ENCODE measurements at places on chromosomes 2 and 18.
A peak's percentile ranks its signal among the peaks of the same experiment; 100 is the strongest.

- no peak for DNase-seq
Measured at GRCh38 chr2:18597618-18598017, 8.2 kb upstream of the NT5C1B start.

- no peak for DNase-seq
Measured at GRCh38 chr2:216866515-216867095, 6.7 kb upstream of the TNP1 start.

- no peak for DNase-seq
Measured at GRCh38 chr2:1756456-1756855, 12.1 kb upstream of the PXDN start.

GRCh38 chr2:5250482-5250881 lies 441.7 kb upstream of the SOX11 start:
- peak; percentile 75 for DNase-seq

DNA sequence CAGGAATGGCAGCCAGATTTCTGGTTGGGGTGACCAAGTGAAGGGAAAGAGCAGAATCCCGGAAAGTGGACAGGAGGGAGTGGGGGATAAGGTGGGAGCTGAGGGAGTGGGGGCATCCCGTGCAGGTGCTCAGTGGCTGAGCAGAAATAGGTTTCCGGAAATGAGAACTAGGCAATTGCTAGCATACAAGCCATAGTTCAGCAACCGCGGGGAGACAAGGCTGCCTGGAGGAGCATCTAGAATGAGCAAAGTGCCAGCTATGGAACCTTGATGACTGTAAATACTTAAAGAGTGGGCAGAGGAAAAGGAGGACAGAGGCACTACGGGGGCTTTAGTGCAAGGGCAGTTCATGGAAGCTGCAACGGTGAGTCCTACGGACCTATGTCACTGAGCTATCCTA lies 220.2 kb downstream of the BCL11A start:
- DNase-seq = no peak

DNA sequence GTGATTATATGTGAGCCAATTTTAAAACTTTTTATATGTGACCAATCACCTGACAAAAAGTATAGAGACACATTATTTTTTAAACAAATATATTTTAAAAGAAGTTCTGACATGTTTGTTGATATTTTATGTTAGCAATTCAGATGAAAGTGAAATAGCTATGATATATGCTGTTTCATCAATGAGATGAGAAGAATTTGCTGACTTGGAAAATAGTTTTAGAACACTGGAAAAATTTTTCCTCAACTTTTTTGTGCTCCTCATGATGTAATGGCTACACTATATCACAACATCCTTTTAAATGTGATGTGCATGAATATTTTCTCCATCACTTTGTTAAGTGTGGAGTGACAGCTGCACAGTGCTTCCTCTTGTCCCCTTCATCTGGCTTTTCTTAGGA lies 434.0 kb downstream of the PLCL1 start:
- no peak for DNase-seq

DNA sequence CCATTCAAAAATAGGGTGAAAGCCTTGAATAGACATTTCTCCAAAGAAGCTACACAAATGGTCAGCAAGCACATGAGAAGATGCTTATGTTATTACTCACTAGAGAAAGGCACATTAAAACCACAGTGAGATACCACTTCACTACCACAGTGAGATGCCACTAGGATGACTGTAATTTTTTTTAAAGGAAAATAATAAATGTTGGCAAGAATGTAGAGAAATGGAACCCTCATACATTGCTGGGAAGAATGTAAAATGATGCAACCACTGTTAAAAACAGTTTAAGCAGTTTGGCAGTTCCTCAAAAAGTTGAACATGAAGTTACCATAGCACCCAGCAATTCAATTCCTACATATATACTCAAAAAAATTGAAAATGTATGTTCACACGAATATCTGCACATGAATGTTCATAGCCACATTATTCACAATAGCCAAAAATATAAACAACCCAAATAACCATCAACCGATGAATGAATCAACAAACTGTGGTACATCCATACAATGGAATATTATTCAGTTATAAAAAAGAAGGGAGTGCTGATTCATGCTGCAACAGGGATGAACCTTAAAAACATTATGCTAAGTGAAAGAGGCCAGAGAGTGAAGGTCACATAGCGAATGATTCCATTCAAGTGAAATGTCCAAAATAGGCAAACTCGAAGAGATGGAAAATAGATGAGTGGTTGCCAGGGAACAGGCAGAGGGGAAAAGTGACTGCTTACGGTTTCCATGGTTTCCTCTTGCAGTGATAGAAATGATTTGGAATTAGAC lies 156.2 kb upstream of the NDUFV2 start:
- DNase-seq = peak; percentile 65

DNA sequence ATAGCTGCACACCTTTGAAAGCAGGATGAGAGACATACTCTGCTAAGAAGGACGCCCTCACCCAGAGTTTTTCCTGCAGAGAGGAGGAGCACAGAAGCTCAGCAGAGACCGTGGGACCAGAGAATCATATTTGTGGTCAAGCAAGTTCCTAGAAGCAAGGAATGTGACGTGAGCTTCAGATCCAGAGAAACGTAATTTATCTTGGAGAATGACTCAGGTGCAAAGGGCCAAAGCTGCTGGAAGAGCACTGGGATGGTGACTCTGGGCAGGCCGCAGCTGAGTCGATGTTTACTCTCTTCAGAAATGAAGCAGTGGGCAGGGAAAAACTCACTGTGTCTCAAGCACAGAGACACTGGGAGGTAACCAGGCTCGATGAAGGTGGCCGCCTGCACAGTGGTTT lies 50.1 kb upstream of the IGFBP2 start:
- DNase-seq = no peak

DNA sequence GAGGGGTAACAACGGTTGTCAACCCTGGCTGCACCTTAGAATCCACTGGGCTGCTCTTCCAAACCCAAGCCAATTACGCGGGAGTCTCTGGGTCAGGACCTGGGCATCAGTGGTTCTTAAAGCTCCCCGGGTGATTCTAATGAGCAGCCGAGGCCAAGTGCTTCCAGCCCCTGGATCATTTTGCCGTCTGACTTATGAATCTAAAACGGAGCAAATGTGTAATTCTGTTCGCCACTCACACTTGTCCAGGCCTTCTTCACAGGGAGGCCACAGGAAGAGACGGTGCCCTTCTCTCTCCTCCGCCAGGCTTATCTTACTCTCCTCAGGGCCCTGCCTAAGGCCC lies 78.5 kb downstream of the MCFD2 start:
- no peak for DNase-seq

GRCh38 chr2:172276961-172277360 lies 150.4 kb upstream of the ITGA6 start:
- DNase-seq = no peak

DNA sequence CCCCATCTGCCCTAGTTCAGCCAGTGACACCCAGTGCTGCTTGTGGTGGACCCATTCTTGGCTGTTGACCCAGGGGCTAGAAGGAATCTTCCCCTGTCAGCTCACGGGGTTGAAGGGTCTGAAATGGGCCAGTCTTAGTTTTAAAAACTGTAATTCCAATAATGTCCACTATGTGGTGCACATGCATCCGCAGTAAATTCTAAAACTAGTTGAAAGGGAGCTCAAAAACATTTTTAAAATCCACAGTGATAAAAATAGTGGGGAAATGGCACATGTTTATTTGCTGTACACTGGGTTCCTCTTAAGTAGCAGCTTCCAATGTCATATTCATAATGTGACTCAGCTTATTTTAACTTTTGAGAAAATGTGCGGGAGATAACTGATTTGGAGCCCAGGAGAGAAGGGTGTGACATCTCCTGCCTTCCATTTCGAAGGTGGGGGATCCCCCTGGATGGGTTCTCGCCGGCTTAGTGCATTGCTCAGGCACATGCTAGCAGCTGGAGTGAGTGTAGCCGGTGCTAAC lies 32.8 kb downstream of the GRHL1 start:
- no peak for DNase-seq

GRCh38 chr2:110115291-110116032 lies at the start of gene MALL:
Gene MALL (minus strand): TSS chr2:110115822. CDS start chr2:110115792, 30 bp downstream.
- no peak for DNase-seq

- no peak for DNase-seq
Measured at GRCh38 chr18:62518460-62519375, 4.1 kb upstream of the ZCCHC2 start.

- no peak for DNase-seq
Measured at GRCh38 chr18:45412577-45412976, 202.7 kb upstream of the SLC14A2 start.

DNA sequence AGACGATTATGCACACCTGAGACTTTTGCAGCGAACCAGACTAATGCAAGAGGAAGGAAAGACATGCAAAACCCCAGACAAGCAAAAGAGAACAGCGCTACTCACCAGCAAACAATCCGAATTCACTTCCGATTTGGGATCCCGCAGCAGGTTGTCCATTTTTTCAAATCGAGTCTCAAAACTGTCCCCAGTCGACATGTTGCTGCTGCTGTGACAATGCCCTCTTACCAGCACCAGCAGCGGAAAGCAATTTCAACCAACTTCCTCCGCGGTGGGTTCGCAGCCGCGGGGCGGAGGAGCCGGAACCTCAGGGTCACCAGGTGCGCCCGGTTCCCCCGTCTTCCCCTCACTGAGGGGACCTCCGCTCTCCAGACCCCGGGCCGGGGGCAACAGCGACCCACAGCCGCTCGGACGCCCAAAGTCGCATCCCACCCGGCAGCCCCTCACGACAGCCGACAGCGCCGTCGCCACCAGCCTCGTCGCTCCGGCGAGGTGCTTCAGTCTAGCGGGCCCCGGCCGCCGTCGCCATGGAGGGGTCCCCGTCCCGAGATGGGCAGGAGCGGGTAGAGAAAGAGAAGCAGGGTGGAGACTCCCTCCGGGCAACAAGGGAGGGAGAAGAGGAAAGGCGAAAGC lies 784 bp downstream of the ROCK1 start:
- no peak for DNase-seq

- DNase-seq = no peak
Measured at GRCh38 chr18:9885170-9886004, at the start of gene TXNDC2. Gene TXNDC2 (plus strand): TSS chr18:9885973. CDS start chr18:9886681, 708 bp downstream.

GRCh38 chr2:152716805-152717227 lies 445 bp downstream of the PRPF40A start:
- peak; percentile 1 for DNase-seq

DNA sequence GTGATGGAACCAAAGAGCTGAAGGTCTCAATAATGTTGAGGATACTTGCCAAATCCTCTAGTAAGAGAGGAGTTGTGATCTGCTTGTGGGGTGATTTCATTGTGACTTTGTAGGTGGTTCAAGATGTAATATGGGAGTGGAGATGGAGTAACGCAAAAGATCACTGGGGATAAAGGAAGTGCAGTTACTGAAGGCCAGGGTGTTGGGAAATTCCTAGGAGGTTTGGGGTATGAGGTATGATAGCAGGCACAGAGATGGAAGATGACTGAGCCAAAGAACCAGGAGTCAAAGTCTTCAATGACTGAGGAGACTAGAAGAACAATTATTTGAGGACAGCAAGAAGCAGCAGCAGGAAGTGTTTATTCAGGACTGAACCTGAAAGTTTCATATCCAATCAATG lies 222.6 kb downstream of the NCKAP5 start:
- DNase-seq = no peak

GRCh38 chr2:236777408-236777807 lies 207.8 kb downstream of the ACKR3 start:
- DNase-seq = no peak

DNA sequence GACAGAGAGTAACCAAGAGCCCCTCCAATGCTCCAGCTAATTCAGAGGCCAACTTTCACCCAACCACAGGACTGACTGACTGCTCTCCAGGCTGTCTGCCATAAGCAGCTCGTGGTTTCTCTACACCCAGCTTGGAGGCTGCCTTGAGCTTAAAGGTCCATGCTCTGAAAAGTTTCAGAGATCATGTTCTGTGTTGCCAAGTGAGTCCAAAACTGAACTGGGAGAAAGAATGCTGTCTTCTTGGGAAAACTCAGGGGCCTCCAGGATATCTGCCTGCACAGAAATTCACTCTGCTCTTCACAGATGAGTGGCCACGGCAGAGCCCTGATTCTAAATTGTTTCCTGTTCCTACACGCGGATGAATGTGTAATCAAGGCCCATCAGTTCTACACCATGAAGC lies 51.1 kb downstream of the LPIN2 start:
- no peak for DNase-seq

DNA sequence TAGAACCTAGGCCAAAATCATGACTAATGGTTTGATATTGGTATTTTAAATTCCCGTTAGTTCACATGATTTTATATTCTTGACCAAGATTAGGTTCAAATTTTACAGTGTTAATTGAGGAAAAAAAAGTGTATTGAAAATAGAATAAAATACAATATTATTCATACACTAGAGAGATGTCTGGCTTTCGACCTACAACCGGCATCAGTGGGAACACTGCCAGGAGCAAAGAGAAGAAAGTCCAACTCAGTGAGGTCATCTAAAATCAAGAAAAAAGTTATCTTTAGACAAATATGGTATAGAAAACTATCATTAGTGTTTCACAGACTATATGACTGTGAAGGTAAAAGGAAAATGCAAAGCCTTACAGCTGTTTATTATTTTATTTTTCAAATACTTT lies 81.5 kb downstream of the PIGN start:
- DNase-seq = no peak

Measured in brain pericyte (primary cell).